ENCODE measurements at places on chromosomes 5 and 9.

DNA sequence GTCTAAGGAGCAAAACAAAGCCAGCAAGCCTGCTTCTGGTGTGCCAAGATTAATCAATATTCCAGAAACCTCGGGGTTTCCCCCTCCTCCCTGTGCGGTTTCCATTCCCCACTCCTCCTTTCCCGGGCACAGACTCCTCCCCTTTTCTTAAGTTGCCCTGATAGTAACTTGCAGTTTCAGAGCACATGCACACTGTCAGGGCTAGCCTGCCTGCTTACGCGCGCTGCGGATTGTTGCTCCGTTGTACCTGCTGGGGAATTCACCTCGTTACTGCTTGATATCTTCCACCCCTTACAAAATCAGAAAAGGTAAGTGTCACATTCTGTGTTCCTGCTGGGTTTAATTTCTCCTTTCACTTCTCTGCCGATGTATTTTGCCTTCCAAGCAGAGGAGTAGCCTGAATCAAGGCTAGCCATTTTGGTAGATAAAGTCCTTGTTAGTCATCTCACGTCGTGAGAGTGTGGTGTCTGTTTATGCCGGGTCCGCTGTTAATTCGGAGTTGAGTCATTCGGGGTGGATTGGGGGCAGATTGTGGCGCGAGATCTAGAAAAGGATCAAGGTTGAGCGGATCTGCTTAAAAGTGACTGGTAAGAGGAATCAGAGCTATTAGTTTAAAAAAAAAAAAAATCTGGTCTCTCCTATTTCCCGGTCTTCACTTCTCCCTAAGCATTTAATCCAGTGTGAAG is at the start of gene SLC1A3:
SLC1A3 (plus strand) TSS at position 179 of the 686 bp plus-strand sequence. CDS start 1,818 bp downstream, outside the sequence.
- peak; percentile 68 for DNase-seq

DNA sequence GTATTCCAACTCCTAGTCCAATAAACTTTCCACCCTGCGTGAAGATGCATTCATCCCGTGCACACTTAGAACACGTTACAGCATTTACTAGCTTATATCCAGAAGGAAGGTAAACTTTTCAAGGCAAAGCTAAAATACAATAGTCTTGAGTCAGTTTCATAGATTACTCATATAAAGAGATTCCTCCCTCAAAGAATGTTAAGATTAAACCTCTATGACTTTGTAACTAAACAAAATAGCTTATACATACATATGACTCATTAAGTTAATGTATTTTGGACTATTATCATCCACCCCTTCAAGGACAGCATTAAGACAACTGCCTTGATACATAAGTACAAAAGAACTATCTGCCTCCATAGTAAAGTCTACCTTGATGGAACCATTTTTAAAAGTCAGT is 36.1 kb downstream of the TLE1 start:
- DNase-seq, result no peak

DNA sequence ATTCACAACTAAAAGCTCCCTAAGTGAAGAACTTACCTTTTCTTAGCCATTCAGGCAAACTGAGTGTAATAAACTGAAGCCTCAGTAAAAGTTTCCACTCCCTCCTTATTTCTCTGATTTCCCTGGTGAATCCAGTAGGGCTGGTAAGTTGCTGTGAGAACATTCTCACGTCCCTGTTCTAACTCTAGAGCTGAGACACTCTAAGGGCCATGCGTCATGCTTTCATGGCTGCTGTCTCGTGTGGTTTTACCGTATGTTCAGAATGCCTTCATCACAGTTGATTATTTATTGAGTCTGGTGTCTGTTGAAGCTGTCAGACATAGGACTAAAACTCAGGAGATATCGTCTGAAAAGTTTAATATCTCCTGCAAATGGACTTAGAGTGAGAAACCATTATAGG is 1.3 kb downstream of the OR2S2 start:
- DNase-seq, result no peak

DNA sequence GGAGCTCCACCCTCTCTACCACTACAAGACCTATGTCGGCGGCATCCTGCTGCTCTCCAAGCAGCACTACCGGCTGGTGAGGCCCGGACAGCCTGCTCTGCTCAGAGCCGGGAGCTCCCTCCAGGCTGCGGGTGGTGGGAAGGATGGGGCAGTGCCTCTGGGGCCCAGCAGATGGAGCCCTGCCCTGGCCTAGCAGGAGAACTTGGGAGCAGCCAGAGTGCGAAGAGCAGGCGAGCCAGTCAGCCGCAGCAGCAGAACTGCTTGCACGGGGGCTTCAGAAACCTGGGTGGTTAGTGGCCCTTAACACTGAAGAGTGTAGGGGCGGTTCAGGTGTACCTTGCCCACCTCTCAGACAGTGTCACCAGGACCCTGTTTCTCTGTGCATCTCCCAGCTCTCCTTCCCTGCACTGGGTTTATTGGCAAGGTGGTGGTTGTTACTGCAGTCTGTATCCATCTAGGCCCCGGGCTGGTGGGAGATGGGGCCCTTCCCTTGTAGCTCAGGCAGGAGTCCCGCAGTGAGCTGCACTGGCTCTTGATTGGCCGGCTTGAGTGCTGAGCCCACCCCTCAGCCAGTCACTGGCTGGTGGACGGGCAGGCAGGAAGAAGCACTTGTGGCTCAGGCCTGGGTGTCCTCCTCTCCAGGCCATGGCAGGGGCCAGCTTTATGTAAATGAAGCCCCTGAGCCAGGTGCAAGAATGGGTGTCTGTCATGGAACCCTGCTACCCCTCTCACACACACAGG is 7.7 kb downstream of the B4GALT7 start:
- DNase-seq, result peak; percentile 93

DNA sequence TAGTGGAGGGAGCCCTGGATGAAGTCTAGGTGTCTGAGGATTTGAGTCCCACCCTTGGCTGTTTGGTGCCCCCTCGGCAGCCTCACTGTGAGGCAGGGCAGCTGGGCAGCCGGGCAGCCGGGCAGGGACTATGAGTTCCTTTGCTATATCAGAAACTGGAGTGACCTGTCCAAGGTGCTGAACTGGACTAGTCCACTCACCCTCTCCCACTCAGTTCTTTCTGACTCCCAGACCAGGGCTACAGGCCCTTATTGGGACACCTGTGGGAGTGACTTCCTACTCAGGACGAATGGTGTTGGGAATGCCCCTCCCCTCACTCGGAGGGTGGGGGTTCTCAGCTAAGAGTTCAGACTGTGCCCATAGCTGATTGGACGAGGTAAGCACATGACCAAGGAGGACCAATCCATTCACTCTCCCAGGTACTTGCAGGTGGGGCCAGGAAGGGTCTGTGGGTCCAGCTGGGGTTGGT is 34.1 kb upstream of the RAPGEF1 start:
- DNase-seq, result peak; percentile 78

GRCh38 chr5:64273276-64273675 is 107.6 kb downstream of the RNF180 start:
- no peak for DNase-seq

- DNase-seq, result peak; percentile 74
These were observed 27.5 kb downstream of the SH3TC2 start for GRCh38 chr5:149035372-149035790.

DNA sequence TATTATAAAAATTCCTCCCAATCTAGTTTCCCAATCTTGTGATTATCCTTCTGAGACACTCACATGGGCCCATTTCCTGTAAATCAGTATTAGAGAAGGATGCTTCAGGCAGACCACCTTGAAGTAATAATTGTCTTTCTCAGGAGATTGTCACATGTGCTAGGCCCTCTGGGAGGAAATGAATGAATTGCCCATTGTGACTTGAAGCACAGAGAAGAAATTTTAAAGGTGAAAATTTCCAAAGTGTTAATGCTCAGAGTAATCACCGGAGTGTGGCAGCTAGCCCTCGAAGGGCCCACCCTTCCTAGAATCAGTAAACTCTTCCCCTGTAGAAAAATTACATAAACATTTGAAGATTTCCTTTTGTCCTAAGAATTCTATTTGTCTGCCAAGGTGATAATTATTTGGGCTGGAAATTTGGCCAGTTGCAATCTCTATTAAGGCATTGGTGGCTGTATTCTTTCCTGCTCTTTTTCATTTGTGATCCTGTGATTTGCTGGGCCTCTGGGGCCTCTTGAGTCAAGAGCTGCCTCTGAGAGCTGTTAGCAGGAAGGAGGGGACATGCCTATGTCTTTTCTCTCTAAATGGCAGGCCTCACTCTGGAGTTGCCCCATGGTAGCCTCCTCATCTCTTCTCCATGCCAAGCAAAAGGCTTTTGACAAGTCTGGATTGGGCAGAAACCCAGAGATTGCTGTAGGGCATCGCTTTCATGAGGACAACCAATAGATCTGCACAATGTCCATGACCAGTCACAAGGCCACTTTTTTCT is 371.5 kb upstream of the ACTBL2 start:
- DNase-seq, result no peak
